ENCODE measurements at places on chromosomes 2 and 18. TPM values are rescaled to one million over a fixed set of nuclear protein-coding genes. Genes with fewer than 3 reads are reported as not detected.

The LOXHD1 gene
- total RNA-seq = not detected

The IL1R1 gene
- 1.7 TPM for total RNA-seq

The PTPRN gene
- 0.07 TPM for total RNA-seq

The GALM gene
- total RNA-seq = 57.4 TPM

The DYTN gene
- not detected for total RNA-seq

The GRB14 gene
- not detected for total RNA-seq

The EPB41L3 gene
- total RNA-seq = 1.5 TPM

DNA sequence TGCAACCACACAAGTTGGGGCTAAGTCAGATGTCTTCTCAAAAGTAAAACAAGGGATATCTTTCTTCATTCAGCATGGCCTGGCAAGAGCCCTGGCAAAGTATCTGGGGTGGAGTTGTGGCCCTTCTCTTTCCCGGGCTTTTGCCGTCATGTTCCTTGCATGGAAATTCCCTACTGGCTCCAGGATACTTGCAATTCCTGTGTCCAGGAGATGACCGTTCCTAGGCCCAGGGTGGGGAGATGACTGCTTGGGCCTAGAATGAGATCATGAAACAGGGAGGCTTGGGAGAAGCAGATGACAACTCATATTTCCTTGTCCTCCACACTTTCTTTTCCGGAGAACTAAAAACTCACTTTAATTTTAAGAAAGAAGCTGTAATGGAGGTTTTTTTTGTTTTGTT is 60.9 kb downstream of the TGIF1 start:
- DNase-seq = no peak
- H3K27me3 ChIP-seq = peaks cover 1% of the 10 kb centered on the region
- no peaks in the 10 kb centered on the region for H3K36me3 ChIP-seq
- H3K27ac ChIP-seq = no peak overlapping the region

GRCh38 chr2:196537311-196537710 is 102.2 kb upstream of the CCDC150 start:
- H3K4me1 ChIP-seq = peaks cover 16% of the 10 kb centered on the region
- H3K27ac ChIP-seq = no peak overlapping the region
- no peak overlapping the region for H3K4me3 ChIP-seq

DNA sequence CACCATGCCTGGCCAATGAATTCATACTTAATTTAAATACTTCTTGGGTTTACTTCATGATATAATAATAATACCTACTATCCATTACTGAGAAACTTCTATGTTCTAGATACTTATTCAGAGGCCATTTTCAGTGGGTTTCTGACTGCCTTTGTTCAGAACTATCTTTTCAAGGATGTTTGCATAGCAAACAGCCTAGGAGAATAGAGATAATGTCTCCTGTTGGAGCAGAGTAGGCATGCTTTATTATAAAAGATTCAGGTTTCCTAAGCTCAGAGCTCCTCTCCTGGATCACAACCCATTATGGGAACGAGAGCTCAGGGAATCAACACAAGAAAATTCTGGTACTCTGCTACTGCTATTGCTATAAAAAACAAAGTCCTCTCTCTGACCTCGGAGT is 11.1 kb downstream of the FASTKD1 start:
- no peak for DNase-seq
- H3K27me3 ChIP-seq = no peaks in the 10 kb centered on the region
- peaks cover 27% of the 10 kb centered on the region for H3K36me3 ChIP-seq
- no peaks in the 10 kb centered on the region for H3K4me1 ChIP-seq

DNA sequence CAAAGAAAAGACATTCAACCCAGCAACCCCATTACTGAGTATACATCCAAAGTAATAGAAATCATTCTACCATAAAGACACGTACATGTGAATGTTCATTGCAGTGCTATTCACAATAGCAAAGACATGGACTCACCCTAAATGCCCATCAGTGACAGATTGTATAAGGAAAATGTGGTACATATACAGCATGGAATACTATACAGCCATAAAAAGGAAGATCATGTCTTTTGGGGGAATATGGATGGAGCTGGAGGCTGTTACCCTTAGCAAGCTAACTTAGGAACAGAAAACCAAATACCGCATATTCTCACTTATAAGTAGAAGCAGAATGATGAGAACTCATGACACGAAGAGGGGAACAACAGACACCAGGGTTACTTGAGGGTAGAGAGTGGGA is 145.9 kb downstream of the GULP1 start:
- H3K4me1 ChIP-seq = no peaks in the 10 kb centered on the region
- no peak for DNase-seq

- no peaks in the 10 kb centered on the region for H3K4me1 ChIP-seq
- H3K27me3 ChIP-seq = no peaks in the 10 kb centered on the region
- no peak overlapping the region for H3K4me3 ChIP-seq
- H3K36me3 ChIP-seq = no peaks in the 10 kb centered on the region
Measured at GRCh38 chr18:63683890-63684289, 18.9 kb upstream of the SERPINB11 start.

DNA sequence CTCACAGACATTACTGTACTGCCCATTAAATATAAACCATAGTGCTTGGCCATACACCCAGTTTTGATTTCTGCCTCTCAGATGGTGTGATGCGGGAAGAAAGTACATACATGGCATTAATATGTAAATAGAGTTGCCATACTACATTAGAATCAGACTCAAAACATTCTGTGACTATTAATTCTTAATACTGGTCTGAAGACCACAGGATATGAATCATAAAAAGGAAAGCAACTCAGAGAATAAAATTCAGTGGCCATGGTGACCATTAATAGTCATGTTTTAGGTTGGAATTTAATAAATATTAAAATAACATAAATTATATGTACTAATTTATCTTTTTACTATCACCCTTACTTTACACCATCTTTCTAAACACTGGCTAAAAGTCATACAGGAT is 33.0 kb upstream of the WDR75 start:
- no peak overlapping the region for H3K27ac ChIP-seq
- H3K36me3 ChIP-seq = no peaks in the 10 kb centered on the region
- no peak overlapping the region for H3K4me3 ChIP-seq
- H3K27me3 ChIP-seq = no peaks in the 10 kb centered on the region
- peaks cover 8% of the 10 kb centered on the region for H3K4me1 ChIP-seq
- no peak for DNase-seq

GRCh38 chr2:199329466-199329865 is 128.3 kb downstream of the SATB2 start:
- H3K4me3 ChIP-seq = no peak overlapping the region
- no peaks in the 10 kb centered on the region for H3K27me3 ChIP-seq
- no peaks in the 10 kb centered on the region for H3K4me1 ChIP-seq
- no peak for DNase-seq
- no peaks in the 10 kb centered on the region for H3K36me3 ChIP-seq

DNA sequence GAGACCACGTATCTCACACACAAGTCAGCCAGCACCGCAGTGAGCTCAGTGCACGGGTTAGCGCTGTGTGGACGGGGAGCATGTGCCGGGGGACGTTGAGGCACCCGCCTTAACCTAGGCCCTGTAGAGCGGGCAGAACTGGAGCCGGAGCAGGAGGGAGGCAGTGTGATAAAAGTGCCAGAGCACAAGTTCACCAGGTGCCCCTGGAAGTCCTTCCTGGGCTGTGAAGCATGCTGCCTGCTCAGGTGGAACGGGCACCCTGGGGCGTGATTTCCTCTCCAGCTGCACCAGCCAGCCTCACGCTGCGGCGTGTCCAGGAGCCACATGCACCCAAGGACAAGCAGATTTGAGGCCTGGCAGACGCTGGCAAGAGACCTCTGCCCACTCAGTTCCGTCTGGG is 50.3 kb downstream of the ITGB1BP1 start:
- DNase-seq = no peak
- H3K4me3 ChIP-seq = no peak overlapping the region
- no peaks in the 10 kb centered on the region for H3K36me3 ChIP-seq
- H3K27ac ChIP-seq = no peak overlapping the region
- H3K27me3 ChIP-seq = peaks cover 9% of the 10 kb centered on the region
- H3K4me1 ChIP-seq = no peaks in the 10 kb centered on the region

Data from activated CD4-positive, alpha-beta T cell treated with anti-CD3 and anti-CD28 coated beads, Interleukin-2, amount 10 ng/mL, durations not matched to agents 24 days and 14 days (primary cell).